ENCODE measurements at places on chromosomes 16 and 17.

- no peak for DNase-seq
Observed at GRCh38 chr17:73536700-73537605, 107.3 kb downstream of the SDK2 start.

DNA sequence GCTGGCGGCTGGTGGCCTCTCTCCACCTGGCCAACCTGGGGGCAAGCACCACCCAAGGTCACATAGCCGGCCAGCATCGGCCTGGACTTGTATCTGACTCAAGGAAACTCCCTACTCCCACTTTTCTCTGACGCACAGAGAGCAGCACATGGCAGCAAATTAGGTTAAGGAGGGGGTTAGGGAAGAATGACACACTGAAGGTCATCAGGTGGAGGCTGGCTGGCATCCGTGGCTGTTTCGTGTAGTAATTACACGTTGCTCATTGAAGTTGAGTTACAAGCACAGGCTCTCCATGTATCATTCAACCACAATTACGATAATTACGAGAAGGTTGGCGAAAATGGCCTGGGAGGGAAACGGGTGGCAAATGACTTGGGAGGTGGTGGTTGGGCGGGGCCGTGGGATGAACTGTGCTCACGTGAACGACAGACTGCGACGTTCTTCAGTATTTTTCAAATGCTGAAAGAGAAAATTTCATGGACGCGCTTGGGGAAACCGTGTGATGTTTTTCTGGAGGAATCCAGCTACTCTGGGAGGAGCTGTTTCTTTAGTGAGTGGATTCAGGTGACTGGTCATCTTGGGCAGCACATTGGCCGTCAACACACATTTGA, 4.0 kb upstream of the METRNL start:
- DNase-seq, result no peak

GRCh38 chr17:80065478-80066170, 29.2 kb downstream of the CCDC40 start:
- DNase-seq, result no peak

DNA sequence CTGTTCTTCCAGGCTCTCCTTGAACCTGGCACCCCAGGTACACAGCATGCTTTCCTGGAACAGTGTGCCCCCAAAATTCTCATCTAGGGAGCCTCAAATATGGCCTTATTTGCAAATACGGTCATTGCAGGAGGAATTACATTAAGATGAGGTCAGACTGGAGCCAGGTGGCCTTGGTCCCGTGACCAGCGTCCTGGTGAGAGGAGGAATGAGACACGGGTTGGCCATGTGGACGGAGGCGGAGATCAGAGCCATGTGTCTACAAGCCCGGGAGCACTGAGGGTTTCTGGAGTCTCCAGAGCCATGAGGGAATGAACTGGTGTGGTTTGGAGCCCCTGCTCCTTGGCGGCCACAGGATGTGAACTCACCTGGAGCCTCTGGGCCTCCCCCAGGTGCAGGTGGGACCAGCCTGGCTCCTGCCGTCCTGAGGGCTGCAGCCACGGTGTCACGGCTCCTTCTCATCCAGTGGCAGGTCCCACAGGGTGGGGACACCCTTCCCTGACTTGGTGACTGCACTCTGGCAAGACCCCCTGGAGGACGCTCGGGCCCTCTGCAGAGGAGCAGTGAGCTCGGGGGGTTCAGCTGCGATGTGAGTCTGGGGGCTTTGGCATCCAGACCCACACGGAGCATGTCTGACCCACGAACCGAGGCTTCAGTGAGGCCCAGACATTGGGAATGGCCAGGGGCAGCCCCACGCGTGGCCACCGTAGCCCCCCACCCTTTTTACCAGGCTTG, 21.8 kb upstream of the GNG13 start:
- DNase-seq, result no peak

DNA sequence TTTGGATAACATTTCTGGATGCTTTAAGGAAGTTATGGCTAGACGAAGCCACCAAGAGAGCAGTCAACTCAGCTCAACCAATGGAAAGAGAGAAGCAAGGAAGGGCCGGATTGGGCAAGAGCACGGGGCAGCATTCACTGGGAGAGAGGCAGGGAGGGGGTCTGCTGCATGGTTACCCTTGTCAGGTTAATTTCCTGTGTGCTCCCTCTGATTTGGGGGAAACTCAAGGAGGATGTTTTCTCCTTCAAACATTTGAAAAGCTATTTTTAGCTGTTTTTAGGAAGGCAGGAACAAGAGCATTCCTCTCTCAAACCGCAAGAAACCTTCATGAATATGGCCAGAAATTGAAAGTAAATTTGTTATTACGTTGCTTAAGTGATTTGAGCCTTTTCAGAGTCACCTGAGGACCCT, 118.5 kb upstream of the ZFHX3 start:
- DNase-seq, result no peak

DNA sequence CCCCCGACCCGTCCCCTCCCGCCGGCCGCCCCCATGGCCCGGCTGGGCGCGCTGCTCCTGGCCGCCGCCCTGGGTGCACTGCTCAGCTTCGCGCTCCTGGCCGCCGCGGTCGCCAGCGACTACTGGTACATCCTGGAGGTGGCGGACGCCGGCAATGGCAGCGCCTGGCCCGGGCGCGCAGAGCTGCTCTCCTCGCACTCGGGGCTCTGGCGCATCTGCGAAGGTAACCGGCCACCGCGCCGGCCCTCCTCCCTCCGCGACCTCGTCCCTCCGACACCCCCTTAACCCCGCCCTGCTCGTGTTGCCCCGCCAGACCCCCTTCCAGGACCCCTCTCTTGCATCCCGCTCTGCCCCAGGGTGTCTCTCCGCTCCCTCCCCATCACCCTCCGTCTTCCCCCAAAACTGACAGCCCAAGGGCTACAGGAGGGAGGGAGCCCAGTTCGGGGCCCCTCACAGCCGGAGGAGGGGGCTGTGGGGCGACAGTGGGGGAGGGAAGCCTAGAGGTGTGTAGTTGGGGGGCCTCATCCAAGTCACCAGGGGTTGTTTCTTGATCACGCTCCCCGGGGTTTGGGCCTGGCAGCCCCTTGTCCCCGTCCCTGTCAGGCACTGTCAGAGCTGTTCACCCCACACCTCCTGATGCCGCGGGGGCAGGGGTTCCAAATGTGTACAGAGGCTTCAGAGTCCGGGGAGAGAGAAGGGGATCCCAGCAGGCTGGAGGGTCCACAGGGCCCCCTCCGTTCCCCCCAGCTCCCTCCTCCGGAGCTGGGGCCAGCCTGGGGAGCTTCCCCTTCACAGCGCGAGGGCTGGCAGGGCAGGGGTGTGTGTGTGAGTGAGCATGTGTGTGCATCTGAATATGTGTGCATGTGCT, 794 bp downstream of the TMEM235 start:
- no peak for DNase-seq

- no peak for DNase-seq
Observed at GRCh38 chr17:8122924-8123694, 797 bp downstream of the HES7 start.

- DNase-seq, result no peak
Observed at GRCh38 chr16:10876315-10876714, 687 bp upstream of the CIITA start.

- DNase-seq, result no peak
Observed at GRCh38 chr16:22878955-22879354, 65.0 kb downstream of the HS3ST2 start.

GRCh38 chr17:14068542-14069250, 608 bp upstream of the COX10 start:
- no peak for DNase-seq

DNA sequence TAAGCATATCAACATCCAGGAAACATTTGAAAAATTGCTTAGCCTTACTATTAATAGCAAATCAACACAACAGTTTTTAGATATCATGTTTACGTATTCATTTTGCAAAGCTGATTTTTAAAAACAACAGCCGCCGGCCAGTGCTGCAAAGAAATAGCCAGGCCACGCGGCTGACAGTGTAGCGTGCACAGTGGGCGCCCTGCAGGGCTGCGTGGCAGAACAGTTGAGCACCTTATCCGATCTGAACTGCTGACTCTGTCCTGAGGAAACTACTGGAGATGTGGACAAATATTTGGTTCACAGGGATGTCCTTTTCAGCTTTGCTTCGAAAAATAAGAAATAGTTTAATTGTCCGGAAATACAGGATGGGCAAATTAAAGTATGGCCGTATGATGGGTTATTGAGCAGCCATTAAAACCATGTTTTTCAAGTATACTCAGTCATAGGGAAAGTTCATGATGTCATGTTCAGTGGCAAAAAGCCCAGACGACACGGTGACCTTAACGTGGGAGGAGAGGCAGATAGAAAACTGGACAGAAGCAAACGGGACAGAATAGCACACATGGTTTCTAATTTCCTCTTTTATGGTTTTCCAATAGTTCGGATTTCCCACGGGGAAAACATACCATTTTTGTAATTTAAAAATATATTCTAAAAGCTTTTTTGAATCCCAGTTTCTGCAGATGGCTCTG, 52.4 kb upstream of the ENDOV start:
- no peak for DNase-seq

DNA sequence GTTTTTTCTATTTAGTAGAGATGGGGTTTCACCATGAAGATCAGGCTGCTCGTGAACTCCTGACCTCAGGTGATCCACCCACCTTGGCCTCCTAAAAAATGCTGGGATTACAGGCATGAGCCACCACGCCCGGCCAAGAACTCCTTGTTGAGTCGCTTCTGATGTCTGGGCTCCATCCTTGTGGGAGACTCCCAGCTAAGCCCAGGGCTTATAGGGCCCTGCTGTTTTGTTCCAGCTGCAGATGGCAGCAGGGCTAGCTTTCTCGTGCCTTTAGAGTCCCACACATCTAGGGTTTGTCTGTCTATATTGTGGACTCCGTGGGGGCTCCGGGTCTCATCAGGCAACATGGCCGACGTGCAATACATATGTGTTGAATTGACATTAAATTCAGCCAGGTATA, 39.3 kb upstream of the MED9 start:
- no peak for DNase-seq

DNA sequence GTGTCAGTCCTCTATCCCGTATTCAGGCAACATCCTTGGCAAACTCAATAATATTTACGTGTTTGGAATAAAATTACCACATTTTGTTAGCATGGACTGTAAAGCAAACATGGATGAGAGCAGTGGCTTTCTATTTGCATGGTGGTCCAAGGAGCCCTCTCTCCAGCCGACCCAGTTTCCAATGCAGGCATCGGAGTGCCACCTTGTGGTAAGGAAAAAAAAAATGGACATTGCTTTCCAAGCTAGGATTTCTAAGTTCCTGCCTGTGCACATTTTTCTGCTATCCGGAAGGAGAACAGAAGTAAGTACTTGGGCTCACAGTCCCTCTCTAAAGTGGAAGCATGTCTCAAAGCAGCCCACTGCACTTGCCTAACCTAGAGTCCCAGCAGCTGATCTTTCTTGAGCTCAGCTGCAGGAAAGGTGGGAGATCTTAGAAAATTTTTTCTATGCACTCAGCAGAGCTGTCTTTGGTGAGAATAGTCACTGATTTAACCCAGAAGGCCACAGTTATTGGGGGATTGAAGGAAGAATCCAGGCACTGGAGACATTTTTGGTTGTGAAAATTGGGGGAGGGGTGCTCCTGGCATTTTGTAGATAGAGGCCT, 46.0 kb upstream of the ERCC4 start:
- DNase-seq, result no peak

DNA sequence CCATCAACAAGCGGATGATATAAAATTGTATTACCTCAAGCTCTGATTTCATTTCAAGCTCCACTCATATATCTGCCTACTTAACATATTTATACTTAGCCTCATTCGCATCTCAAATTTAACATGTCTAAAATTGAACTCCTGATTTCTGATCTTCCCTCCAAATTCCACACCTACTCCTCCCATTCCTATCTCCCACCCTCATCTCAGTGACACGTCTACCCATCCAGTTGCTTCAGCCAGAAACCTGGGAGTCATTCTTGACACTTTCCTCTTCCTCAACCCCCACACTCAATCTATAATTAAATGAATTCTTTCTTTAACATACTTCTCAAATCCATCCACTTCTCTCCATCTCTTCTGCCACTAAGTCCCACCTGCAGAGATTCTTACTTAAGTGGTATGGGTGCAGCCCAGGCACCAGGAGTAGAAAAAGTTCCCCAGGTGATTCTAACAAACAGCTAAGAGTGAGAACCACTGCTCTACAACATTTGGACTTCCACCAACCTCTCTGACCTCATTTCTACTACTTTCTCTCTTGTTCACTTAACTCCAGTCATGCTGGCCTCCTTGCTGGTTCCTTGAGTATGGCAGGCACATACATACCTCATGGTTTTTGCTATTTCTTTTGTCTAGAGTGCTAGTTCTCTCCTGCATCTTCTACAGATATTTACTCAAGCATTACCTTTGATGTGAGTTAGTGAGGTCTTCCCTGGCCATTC, 18.1 kb downstream of the SPOP start:
- no peak for DNase-seq

DNA sequence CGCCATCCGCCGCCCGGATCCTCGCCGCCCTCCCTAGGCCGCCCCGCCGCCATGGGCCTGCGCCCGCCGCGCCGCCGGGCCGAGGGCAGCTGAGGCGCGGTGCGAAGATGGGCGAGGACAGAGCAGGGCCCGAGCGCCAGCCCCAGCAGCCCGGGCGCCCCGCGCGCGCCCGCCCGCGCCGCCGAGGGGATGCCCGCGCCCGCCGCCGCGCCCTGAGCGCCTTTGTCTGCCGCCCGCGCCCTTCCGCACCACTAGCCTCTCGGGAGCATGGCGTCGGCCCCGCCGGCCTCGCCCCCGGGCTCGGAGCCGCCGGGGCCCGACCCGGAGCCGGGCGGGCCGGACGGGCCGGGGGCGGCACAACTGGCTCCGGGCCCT, 278 bp downstream of the RAB11FIP3 start:
- no peak for DNase-seq
